ENCODE measurements at places on chromosomes 6 and 20.

DNA sequence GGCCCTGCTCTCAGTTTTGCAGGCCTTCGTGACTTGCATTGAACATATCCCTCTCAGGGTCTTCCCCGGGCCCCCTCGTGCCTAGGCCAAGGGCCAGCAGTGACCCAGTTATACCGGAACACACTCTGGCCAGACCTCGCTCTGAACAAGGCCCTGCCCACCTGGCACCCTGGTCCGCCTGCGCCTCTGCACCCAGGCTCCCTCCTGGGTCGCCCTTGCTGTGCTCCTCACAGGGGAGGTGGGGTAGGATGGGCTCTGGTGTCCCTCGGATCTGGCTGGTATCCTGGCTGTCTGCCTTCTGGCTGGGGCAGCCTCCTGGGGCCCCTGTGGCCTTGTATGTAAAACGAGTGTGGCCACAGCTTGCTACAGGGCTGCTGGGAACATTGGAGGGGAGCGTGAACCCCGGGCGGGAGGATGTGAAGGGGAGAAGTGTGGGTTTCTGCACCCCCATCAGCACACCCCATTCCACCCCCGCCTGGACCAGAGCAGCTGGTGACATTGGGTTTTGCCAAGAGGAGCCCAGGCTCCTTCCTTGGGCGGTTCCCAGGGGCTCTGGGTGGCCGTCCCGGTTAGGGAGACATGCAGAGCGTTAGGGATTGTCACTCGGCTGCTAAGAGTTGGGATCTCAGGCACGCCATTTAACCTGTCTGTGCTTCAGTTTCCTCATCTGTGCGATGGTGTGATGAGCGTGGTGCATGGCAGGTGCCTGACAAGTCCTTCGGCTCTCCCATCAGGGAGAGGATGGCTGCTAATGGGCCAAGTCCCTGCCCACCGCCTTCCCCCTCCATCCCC, 17.5 kb downstream of the SRC start:
- DNase-seq, result no peak

DNA sequence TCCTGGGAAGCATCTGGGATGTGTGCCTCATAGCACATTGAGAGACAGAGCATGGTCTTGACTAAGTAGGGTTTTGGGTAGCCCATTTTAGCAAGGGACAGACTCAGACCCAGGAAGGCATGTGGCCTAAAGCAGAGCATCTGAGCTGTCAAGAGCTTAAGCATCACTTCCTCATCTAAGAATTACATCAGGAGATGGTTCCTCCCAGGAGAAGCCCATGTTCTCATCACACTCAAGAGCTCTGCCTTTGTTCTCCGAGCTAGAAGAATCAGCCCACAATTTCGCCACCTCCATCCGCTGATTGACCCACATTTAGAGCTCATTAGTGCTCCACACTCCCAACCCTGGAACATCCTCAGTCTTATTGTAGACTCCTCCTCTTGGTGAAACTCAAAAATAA, 68.3 kb downstream of the NPEPL1 start:
- no peak for DNase-seq

DNA sequence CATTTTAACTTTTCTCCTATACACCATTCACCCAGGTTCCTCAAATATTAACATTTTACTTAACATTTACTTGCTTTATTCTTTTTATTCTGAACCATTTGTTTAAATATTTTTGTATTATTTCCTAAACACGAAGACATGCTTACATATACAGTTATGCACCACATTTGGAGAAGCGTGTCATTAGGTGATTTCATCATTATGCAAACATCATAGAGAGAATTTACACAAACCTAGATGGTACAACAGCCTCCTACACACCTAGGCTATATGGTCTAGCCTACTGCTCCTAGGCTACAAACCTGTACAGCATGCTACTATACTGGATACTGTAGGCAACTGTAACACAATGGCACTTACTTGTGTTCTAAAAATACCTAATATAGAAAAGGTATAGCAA, 6.6 kb downstream of the TDP2 start:
- no peak for DNase-seq

DNA sequence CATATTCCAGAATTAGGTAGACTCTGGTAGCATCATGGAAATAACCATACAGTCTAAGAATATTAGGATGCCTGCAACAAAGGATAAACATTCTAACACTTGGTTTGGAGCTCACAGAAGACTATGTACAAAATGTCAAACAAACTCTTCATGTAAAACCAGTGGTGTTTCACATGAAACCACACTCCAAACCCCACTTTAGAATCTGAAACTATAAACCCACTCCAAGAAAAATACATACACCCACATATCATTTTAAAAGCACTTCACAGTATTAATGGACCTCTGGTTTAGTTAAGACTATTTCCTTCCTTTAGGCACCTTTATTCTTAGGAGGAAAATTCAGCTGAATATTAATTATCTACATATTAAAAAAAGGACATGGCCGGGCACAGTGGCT, 10.5 kb downstream of the AURKA start:
- no peak for DNase-seq

DNA sequence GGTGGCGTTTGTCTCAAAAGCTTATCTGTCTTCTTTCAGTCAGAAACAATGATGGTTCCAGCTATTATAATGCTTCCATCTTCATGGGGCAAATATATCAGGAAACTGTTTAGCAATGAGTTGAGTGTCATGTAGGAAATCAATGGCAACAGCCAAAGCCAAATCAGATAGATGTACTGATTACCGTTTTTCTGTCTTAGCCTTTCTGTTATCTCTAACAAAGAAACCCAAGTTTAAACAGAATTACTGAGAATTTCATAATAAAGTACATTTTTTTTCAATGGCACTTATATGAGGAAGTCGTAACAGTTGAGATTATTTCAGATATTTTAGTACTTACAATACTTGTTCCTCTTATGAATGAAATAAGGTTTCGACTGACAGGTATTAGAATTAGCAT, 1.2 kb downstream of the NOX3 start:
- DNase-seq, result no peak

DNA sequence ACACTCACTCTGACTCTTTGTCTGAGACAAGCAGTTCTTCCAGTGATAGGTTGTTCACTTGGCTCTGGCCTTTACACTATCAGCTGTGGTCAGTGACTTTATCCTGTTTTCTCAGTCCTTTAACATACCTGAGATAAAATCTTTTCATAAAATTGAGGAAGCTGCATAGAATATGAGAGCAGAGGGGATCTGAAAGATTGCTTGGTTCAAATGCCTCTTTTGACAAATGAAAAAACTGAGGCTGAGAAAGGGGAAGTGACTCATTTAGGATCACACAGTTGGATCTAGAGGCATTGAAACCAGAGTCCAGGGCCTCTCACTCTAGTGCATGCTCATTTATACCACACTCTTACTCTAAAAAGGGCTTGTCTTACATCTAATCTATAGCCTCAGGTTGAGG, 277.0 kb upstream of the TBX18 start:
- DNase-seq, result peak; percentile 4

DNA sequence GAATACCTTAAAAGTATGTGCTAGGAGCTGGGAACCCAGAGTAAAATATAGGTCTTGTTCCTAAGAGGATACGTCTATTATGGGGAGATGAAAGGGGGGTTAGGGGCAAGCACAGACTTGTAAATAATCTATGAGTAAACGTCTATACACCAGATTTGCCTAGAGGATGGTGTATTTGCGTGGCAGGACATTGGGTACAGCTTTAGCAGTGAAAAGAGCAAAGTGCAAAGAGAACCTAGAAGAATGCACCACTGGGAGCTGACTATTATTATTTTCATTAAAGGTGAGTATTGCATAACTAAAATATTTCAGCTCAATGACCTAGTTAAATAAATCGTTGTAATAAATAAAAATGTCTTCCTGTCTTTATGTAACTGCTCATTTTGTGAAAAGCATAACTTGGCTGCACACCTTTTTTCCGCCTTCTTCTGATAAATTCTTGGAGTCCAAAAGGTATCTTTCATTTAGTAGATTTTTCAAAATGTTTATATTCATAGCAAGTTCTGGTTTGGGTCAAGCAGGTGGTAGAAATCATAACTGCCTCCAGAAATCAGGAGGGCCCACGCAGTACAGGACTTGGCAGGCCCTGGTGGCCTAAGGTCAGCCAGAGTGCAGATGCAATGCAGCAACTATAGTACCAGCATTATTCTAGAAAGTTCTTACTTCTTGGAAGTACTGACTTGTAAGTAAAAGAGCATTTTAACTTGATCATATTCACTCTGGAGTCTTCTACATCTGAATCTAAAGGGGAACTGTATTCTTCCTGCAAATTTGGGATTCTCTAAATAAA, 357.2 kb downstream of the PLCB1 start:
- no peak for DNase-seq

DNA sequence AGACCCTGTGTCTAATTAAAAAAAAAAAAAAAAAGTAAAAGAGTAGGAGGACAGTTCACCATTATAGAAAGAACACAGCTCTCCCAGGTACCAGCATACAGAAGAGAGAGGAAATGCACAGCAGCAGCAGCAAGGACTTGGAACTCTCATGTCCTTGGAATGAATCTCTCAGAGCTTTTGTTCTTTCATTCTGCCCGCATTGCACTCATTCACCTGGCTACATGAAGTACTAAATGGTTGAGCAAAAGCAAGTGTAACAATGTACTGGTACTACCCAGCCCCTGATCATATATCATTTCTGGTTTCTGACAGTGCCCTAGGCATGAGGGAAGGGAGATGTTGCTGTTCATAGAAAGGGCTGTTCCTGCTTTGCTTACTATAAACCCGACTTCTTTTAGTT, 12.1 kb upstream of the BTN3A3 start:
- no peak for DNase-seq

DNA sequence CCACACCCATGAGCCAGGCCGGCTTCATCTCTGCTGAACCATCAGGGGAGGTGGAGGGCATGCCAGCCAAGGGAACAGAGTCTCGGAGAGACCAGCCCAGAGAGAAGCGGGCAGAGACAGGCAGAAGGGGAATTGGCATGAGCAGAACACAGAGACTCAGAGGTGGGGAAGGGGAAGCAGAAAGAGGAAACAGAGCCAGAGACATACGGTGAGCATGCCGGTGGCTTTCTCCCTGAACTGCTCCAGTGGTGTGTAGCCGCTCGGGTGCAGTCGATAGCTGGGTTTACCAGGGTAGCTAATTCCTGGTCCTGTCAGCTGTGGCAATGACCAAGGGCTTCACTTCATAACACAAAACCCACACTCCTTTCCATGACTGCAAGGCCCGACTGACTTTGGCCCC, 83.6 kb upstream of the CCDC167 start:
- no peak for DNase-seq

- no peak for DNase-seq
These were observed 17.8 kb downstream of the SUN5 start for GRCh38 chr20:32986331-32986966.

GRCh38 chr6:32050562-32050961, 12.3 kb downstream of the CYP21A2 start:
- no peak for DNase-seq

DNA sequence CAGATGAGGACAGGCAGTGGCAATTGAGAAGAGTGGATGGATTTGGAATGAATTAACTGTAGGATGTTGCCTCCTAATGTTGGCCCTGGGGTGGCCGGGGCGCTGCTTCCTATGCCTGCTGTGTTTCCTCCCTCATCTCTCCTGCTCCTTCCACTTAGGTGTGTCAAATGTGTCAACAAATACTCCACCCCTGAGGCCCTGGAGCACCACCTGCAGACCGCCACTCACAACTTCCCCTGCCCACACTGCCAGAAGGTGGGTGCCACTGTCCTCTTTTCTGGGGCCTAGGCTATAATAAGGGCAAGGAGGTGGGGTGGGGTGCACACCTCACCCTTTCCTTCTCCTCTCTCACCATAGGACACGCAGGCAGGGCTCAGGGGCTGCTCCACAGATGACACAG, 30.0 kb upstream of the CHMP4B start:
- no peak for DNase-seq

- DNase-seq, result no peak
These were observed 536 bp upstream of the FNDC1 start for GRCh38 chr6:159168536-159169192.

DNA sequence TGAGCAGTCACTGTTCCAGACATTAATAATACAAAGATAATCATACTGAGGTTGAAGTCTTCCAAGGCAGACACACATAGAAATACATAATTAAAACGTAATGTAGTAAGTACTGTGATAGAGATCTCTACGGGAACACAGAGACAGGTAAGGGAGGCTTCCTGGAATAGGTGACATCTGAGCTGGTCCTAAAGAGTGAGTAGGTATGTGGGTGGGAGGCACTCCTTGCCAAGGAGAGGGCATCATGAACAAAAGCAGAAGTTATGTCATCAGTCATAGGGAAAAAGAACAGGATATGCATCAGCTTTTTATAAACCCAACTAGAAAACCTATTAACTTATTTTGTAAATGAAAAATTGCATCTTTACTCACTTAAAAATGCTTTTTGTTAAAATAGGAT, 110.0 kb downstream of the MAP7 start:
- no peak for DNase-seq

DNA sequence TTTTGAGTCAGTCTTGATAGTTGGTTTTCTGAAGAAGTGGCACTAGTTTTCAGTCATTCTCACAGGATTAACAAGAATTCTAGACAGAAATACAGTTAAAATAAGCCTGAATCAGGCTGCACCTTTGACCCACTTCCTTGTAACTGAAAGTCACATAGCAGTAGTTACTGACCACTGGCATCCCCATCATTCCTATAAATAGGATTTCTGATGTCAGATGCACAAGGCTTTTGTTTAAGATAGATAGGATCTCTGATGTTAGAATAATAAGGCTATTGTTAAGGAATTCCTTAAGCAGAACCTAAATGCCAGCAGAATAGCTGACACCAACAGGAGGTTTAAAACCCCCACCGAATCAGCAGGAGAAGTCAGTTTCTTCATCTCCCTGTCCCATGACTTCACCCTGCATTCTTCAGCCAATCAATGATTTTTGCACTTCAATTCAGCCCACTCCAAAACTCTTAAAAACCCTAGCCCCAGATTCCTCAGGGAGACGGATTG, 30.6 kb upstream of the ZBTB24 start:
- peak; percentile 55 for DNase-seq

GRCh38 chr20:41178904-41179432, 41.6 kb downstream of the PLCG1 start:
- no peak for DNase-seq

DNA sequence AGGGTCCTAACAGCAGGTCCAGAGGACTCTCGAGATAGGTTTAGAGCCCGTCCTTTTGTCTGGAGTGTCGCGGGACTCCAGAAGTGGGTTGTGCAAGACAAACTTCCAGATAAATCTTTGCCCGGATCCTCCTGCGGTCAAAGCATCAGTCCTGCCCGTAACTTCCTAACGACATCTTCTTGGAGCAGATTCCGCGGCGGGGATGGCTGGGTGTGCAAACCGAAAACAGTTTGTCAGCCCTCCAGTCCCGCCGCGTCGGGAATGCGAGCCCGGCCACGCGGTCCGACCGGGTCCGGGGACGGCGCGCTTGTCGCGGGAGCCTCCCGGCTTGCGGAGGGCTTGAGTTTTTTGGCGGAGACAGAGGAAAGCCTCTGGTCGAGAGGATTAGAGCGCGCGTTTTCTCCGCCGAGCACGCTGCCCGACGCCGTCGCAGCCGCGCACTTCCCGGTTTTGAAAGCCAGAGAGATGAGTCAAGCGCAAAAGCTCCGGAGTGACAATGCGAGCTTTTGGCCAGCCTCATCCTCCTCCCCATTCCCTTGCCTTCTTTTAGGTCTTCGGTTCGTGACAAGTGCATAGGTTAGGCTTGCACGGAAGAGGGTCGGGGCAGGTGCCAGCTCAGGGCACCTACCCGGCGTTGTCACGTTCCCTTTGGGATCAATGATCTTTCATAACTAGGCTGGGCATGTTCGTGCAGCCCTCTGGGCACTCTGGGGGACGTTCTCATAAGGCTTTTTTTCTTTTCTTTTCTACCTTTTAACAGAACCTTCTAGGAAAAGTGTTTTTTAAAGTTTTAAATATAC, 91.3 kb upstream of the PRDM1 start:
- DNase-seq, result no peak

- DNase-seq, result no peak
These were observed 86.9 kb downstream of the MLIP start for GRCh38 chr6:54198134-54198533.

GRCh38 chr20:14386726-14387125, 49.3 kb upstream of the FLRT3 start:
- DNase-seq, result no peak
